ENCODE measurements at places on chromosomes 6 and 20. TPM values are rescaled to one million over a fixed set of nuclear protein-coding genes. Genes with fewer than 3 reads are reported as not detected.

Gene HUS1B
- 1.4 TPM for total RNA-seq

Gene DACT2
- total RNA-seq: 0.65 TPM

Gene ZSCAN9
- 4.5 TPM for total RNA-seq

GRCh38 chr6:74248966-74249365, 553.0 kb downstream of the CD109 start:
- DNase-seq: no peak

GRCh38 chr6:155088856-155089255, 93.7 kb downstream of the TIAM2 start:
- no peak for DNase-seq

DNA sequence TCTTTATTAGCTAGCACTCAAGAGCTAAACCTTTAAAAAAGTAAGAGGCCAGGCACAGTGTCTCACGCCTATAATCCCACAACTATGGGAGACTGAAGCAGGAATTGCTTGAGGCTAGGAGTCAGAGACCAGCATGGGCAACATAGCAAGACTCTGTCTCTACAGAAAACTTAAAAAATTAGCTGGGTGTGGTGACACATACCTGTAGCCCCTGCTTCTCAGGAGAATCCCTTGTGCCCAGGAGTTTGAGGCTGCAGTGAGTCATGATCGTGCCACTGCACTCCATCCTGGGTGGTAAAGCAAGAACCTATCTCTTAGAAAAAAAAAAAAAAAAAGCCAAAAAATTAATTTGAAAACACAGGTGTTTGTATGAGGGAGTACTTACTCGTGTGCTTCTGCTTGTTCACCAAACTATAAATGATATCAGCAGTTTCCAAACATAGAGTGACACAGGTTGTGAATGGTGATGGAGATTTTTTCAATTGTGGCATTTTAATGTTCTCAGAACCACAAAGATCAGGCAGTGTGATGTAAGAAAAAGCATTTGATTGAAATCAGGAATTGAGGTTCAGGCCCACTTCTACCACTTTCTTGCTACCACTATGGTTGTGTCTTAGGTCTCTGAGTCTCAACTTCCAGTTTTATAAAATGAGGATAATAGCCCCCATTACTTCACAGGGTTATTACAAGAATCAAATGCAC, 104.9 kb downstream of the FOXO3 start:
- DNase-seq: no peak

- DNase-seq: no peak
These were observed at the start of gene F13A1 for GRCh38 chr6:6319952-6320811. Gene F13A1, minus strand, starts transcription at chr6:6320662. Its CDS starts 1,998 bp downstream, at chr6:6318664.

Measured in naive thymus-derived CD4-positive, alpha-beta T cell (primary cell).